ENCODE measurements at places on chromosomes 5 and 9.

DNA sequence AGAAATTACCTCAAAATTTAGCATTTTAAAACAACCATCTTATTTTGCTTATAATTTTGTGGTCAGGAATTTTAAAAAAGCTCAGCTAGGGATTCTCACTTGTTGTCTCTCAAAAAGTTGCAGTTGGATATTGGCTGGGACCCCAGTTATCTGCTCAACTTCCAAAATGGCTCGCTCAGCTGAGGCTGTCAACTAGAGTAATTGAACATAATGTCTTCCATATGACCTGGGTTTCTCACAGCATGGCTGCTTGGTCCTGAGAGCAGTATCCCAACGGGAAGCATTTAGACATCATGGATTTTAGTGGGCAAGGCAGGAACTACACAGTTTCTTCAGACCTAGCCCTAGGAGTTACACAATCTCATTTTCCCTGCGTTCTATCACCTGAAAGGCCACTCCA is 63.6 kb upstream of the SPEF2 start:
- no peak for DNase-seq

- no peak for DNase-seq
Measured at GRCh38 chr9:72577212-72577753, 55.9 kb downstream of the TMC1 start.

DNA sequence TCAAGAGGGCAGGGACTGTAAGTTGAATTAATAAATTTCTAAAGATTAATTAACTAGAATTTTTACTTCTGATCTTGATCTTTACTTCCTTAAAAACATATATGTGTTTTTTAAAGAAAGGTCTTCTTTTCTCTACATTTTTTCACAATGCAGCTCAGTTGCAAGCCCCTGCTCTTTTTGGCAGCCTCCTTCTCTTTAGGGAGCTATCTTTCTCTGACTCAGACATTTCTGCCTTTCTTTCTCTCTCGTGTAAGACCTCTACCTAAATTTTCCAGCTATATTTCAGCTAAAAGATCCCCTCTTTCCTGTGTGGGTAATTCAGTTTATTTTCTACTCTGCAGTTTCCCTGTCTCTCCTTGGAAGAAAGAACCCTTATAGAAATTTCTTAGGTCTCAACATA is 38.3 kb upstream of the SNCAIP start:
- no peak for DNase-seq

- DNase-seq: no peak
Measured at GRCh38 chr5:9182899-9183695, 362.8 kb downstream of the SEMA5A start.

- peak; percentile 54 for DNase-seq
Measured at GRCh38 chr9:131627648-131628458, 82.5 kb downstream of the PRRT1B start.

DNA sequence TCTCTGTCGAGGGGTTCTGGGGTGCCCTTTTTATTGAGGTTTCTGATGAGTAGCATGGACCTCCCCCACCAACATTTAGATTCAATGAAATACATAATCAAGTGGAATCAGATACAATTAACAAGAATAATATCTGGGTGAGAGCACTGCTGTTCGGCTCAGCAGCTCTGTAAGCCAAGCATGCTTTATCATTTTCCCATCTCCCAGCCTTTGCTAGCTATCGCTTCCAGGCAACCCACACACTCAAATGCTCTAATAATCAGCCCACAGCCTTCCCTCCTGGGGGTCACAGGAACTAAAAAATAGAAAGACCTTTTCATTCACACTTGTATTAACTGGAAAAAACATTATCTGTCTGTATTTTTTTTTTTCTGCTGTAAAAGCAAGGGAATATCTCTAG is 8.9 kb downstream of the PLPPR1 start:
- no peak for DNase-seq

DNA sequence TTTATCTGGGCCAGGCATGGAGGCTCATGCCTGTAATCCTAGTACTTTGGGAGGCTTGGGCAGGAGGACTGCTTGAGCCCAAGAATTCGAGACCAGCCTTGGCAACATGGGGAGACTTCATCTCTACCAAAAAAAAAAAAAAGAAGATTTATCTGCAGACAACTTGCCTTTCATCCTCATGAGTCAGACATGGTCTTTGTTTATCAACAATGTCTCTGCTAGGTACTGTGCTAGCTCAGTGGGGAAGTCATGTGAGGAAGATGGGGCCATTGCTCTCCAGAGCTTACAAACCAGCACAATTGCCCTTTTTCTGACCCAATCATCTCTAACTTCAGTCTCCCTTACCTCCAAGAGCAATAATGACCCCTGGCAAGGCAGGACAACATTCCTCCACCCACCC is 1.6 kb downstream of the URM1 start:
- DNase-seq: no peak

- no peak for DNase-seq
Measured at GRCh38 chr9:20995616-20996015, 35.8 kb downstream of the HACD4 start.

DNA sequence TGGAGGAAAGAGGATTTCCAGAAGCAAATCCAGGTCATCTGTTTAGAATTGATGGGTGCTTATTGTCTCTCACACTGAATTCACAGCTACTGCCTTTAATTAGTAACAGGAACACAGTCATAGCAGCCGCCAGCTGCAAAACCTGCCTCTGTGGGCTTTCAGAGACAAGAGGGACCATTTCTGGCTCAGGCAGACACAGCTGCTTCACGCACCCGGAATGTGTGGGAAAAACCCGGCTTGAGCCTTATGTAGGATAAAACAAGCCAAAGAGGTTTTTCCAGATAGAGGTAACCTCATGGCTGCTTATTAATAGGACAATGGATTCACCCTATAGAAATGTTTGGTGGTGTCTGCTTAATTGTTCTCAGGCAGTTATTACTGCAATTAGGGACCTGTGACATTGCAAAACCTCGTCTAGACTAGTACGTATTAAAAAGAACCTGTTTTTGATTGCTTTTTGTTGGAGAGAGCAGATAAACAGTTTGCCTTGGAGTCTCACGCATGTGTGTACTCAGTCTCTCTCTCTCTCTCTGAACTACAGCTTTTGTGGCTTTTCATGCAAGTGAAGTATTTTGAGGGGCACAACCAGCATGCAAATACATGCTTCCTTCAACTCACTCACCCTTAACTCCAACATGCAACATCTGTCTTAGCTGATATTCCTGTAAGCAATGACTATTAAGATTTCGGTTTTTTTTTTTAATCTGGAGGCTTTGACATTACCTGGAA is 302.7 kb downstream of the PLK2 start:
- DNase-seq: no peak

- no peak for DNase-seq
Measured at GRCh38 chr9:132712753-132713152, 42.5 kb downstream of the GTF3C4 start.

DNA sequence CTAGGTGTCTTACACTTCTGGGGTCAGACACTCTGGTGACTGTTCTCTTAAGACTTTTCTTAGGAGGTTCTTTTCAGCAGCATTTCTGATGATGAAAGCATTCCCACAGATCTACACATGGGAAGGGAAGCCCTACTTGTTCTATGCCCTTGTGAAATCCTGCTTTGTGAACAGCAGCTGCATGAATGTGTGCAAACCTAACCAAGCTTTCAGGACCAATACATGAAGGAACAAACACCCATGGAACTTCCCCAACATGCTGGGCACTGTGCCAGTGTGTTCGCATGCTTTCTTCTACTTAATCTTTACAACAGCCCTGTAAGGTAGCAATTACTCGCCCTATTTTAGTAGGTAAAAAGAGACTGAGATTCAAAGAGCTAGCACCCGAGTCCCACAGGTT is 439.9 kb upstream of the KLF4 start:
- DNase-seq: no peak

DNA sequence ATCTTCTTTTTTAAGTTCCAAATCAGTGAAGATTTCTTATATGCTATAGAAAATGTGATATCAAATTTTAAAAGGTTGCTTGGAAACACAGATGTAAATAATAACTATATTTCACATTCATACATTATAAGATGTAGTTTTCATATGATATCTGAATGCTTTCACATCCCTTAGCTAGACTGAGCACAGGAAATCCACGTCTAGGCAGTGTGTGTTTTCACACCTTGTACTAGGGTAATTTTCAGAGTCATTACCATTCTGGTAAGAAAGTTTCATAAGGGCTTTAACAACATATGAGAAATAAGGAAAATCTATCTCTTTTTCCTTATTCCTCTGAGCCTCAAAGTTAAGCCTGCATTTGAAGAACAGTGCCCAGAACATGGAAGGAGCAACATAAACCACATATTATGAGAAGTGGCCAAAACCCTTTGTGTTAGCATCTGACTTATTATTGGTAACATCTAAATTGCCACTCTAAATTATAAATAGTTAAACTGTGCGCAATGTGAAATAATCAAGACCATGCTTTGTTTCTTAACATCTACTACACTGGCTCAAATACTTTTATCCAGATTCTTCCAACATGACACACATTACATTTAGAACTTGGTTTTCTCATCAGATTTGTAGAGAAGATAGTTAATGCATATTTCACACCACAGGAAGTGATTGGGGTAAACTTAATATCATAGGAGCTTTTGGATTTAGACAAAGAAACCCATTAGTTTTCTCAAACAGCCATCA is 113.3 kb downstream of the PPP2R2B start:
- no peak for DNase-seq

- DNase-seq: no peak
Measured at GRCh38 chr5:65394087-65394486, 87.6 kb downstream of the ADAMTS6 start.

DNA sequence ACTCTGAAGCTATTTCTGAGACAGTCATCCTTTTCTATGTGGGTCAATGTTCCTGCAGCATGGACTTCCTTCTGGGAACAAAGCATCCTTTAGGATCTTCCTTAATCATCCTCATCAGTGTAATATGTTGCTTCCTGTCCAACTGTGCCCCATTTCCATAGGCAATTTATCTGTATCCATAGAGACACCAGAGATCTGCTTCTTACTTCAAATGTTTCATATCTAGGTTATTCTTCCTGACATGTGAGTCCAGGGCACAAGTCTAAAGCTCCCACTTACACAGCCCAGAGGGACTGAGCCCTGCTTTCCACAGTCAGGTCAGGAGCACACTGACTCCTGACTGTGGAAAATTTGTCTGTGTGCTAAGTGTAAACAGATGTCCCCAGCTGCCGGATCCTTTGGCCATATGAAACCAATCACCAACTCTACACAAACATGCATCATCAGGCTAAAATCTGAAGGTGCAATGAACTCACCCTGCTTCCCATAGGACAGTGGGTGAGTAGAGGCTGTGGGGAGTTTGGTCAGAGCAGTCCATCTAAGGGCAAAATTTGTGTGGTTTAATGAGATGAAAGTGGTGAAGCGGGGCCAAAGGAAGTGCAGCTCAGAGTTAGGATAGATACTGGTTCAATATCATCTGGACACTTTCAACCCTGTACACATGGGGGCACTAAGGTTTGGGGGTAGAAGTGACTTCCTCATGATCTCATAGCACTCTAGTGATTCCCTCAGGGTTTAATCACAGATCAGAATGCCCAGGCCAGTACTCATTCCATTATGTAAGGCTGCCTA is 85.2 kb upstream of the TNC start:
- no peak for DNase-seq

GRCh38 chr5:65913519-65913918 is 12.9 kb upstream of the ERBIN start:
- DNase-seq: no peak

GRCh38 chr9:995781-996180 is 19.3 kb downstream of the DMRT3 start:
- DNase-seq: no peak

GRCh38 chr9:102507044-102507687 is 488.0 kb upstream of the CYLC2 start:
- DNase-seq: no peak

- peak; percentile 23 for DNase-seq
Measured at GRCh38 chr9:86485359-86485758, 131.1 kb upstream of the TUT7 start.

DNA sequence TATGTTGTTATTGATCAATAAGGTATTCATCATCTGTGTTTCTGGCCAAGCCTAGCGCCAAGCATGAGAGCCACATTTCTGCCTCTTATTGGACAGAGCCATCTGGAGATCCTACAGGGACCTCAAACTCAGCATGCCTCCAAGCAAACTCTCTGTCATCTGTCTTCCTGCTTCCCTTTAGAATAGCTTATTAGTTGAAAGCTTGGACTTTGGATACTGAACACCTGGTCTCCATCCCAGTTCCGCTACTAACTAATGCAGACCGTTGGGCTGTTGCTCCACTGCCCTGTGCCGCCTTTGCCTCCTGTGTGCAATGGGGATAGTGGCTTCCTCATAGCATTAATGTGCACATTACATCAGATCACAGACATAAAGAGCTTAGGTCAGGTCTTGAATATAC is 65.5 kb downstream of the MAP1B start:
- DNase-seq: no peak

DNA sequence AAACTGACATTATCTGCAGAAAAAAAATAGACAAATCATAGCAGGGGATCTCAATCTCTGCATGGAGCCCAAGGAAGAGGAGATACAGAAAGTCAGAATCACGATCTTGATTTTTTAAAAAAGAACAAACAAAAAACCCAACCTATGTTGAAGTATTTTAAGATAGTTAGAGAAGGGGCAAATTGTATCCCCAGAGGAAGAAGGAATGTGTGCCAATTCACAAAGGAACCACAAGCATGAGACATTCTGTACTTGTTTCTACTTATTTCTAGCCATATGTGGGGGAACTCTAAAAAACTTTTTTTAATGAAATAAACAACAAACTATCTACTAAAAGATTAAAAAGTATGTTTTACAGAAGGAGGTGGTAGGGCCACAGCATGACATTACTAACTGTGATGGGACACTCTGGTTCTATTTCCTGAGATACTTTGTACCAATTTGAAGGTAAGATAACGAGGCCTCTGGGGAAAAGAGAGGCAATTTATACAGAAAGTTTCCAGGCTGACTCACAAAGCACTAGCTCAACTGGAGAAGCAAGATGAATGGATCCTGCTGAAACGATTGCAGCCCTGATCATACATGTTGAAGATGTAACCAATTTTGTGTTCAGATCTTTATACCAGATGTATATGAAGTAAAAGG is 22.5 kb downstream of the RANBP3L start:
- DNase-seq: no peak

DNA sequence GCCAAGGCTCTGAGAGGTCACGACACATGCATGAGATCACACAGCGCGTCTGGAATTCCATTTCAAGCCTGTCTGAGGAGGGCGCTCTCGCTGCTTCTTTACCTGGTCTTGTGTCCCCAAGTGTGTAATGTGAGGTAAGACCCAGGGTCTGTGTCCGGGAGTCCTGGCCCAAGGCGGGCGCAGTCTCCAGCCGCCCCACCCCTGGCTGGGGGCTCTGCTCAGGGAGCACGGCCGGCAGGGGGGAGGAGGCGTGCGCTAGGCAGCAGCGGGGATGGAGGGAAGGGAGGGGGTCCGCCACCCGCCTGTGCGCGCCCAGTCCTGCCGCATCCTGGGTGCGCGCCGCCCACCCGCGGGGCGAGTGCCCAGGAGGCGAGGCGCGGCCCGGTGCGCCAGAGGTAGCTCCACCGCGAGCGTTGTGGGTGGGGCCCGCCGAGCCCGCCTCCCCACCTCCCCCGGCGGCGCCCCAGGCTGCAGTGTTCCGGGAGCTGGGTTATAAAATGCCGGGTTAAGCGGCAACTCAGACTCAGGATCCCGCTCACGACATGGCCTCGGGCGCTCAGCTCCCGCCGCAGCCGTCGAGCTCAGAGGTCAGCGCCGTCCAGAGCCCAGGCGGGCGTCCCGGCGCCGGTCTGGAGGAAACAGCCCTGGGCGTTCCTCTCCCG is at the start of gene CCNI2:
TSS of gene CCNI2 (plus strand) at position 473 of the 662 bp plus-strand sequence. CDS start at position 543, 70 bp downstream.
- peak; percentile 45 for DNase-seq

- DNase-seq: peak; percentile 51
Measured at GRCh38 chr9:33817327-33818166, 587 bp downstream of the UBE2R2 start.
